SHP77 (cell line): ENCODE measurements at places on chromosomes 3 and 15.
A peak's percentile ranks its signal among the peaks of the same experiment; 100 is the strongest.

GRCh38 chr3:55624238-55624637 is 137.1 kb upstream of the WNT5A start:
- DNase-seq = no peak

DNA sequence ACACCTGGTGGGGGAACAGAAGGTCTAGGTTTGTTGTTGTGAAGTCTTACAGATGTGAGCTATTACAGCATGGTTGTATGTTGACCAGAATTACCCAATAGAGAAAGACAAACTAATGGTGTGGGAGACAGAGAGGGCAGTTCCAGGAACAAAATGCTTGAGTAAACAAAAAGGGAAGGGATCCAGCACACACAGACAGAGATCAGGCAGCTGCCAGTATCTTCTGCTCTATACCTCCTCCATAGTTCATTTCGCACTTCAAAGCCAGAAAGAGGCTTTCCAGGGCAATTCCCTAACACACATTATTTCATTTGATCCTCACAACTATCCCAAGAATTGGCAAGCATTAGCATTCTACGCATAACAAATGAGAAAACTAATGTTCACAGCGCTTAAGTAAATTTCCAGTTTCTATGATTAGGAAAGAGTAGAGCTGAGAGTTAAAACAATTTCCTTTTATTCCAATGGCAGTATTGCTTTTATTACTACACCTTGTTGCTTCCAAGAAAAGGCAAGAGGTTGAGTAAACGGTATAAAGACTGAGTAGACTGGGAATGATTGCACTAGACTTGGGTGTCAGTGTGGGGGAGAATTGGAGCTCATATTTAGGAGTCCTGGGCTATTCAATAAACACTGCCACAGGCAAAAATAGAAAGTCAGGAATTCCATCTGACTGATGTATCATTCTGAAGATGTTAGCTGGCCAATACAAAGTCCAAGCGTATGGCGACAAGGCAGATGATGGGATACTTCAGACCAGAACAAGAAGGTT is 39.7 kb upstream of the ZNF280D start:
- peak; percentile 35 for DNase-seq

- DNase-seq = no peak
Measured at GRCh38 chr15:70538278-70538677, 225.1 kb downstream of the UACA start.

DNA sequence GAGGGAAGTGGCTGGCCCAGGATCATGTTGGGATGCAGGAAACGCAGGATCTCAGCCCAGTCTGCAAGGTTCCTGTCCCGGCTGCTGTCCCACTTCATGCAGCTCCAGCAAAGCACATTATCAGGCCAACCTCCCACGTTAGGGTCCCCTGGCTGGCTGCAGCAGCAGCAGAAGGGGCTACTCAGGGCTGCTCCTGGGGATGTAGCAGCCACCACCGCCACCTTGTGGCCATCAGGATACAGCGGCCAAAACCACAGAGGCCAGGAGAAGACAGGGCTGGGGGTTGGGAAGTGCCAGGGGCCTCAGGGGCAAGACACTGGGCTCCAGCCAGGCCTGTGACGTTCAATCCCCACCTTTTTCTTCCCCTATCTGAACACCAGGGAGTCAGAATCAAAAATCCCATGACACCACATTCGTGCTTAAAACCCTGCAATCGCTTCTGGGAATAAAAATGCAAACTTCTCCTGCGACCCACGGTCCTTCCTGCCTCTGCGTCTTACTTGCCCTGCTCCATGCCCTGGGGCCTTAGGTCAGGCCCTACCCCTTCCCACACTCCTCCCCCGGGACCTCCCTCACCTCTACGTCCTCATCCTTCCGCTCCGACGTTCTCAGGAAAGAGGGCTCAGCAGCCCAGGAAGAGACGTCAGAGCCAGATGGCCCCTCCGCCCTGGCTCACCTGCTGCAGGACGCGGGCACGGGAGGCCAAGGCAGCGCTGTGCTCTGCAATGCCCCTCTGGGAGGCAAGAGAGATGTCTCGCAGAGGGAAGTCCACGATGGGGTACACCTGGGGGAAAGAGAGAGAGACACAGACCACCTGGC is 21.5 kb downstream of the SSUH2 start:
- DNase-seq = peak; percentile 76

DNA sequence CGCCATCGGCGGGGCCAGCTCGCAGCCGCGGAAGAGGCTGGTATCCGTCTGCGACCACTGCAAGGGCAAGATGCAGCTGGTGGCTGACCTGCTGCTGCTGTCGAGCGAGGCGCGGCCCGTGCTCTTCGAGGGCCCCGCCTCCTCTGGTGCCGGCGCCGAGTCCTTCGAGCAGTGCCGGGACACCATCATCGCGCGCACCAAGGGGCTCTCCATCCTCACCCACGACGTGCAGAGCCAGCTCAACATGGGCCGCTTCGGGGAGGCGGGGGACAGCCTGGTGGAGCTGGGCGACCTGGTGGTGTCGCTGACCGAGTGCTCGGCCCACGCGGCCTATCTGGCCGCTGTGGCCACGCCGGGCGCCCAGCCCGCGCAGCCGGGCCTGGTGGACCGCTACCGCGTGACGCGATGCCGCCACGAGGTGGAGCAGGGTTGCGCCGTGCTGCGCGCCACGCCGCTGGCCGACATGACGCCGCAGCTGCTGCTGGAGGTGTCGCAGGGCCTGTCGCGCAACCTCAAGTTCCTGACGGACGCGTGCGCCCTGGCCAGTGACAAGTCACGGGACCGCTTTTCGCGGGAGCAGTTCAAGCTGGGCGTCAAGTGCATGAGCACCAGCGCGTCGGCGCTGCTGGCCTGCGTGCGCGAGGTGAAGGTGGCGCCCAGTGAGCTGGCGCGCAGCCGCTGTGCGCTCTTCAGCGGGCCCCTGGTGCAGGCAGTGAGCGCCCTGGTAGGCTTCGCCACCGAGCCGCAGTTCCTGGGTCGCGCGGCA is 1.8 kb downstream of the TLNRD1 start:
- DNase-seq = no peak

DNA sequence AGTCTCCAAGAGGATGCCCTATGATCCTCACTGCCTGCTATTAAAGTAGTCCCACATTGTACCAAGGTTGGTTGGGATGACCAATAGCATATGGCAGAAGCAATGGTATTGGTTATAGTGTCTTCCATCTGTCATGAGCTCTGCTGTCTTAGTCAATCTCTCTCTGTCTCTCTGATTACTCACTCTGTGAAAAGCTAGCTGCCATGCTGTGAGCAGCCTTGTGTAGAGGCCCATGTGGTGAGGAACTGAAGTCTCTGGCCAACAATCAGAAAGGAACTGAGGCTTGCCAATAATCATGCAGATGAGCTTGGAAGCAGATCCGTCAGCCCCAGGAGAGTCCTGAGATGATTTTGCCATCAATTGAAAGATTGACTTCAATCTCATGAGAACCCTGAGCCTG is 60.3 kb upstream of the CFAP161 start:
- DNase-seq = no peak

DNA sequence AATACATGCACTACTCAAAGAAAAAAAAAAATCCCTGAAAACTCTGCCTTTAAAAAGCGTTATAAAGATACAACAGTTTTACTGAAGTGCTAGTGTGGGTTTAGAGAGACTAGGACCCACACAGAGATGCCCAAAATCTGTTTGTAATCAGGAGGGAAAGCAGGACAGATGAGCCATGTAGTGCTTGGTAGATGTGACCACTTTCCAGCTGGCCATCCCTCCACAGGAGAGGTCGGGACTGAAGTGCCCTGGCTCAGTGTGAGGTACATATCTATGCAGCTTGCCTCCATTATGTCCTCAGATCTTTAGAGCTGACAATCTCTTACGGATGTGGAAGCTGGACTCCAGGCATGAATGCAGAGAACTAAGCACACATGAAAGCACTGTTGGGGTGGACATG is 57.5 kb upstream of the NANOGP8 start:
- DNase-seq = no peak

DNA sequence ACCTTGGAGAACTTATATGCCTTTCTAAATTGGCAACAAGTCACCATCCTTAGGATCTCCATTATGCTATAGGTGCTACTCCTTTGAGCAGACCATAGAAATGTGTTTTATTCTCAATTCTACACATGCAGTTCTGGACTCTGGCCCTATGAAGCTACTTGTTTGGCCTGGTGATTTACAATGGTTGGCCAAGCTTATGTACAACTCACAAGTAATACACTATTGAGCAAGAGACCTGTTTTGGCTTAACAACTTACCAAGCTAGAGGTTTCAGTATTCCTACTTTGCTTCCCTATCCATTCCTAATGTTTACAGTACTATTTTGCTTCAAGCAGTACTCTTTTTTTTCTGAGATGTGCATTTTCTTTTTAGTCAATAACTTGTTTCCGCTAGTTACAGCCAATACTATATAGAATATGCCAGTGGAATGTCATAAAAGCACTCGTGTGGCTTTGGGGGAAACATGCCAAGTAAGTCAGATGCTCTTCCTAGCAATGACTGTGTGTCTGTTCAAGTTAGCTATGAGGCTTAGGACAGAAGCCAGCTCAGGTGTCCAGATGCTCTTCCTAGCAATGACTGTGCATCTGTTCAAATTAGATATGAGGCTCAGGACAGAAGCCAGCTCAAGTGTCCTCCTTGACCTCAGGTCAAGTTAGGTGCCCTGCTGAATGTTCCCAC is 174.9 kb upstream of the SEMA6D start:
- no peak for DNase-seq

- DNase-seq = no peak
Measured at GRCh38 chr15:47890397-47891150, 173.3 kb downstream of the SEMA6D start.

DNA sequence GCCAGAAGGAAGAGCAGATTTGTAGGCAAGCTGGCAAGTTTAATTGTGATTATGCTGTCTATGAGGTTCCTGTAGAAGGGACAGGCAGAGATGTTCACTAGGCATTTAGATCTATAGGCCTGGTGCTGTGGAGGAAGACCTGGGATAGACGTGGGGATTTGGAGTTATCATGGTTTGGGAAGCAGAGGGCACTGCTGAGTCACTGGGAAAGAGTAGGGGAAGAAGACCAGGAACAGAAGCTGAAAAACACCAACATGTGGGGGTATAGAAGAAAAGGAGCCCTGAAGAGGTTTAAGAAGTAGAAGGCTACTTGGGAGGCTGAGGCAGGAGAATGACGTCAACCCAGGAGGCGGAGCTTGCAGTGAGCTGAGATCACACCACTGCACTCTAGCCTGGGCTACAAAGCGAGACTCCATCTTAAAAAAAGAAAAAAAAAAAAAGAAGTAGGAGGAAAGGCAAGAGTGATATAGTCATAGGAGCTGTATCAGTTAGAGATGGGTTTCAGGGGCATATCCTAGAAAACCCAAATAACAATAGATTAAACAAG is 19.3 kb downstream of the GRK7 start:
- DNase-seq = no peak

GRCh38 chr3:13452490-13453335 is 27.4 kb upstream of the HDAC11 start:
- DNase-seq = peak; percentile 53

GRCh38 chr3:77536038-77536775 is 496.3 kb downstream of the ROBO2 start:
- DNase-seq = no peak

- no peak for DNase-seq
Measured at GRCh38 chr15:51114437-51115119, 19.9 kb upstream of the TNFAIP8L3 start.

DNA sequence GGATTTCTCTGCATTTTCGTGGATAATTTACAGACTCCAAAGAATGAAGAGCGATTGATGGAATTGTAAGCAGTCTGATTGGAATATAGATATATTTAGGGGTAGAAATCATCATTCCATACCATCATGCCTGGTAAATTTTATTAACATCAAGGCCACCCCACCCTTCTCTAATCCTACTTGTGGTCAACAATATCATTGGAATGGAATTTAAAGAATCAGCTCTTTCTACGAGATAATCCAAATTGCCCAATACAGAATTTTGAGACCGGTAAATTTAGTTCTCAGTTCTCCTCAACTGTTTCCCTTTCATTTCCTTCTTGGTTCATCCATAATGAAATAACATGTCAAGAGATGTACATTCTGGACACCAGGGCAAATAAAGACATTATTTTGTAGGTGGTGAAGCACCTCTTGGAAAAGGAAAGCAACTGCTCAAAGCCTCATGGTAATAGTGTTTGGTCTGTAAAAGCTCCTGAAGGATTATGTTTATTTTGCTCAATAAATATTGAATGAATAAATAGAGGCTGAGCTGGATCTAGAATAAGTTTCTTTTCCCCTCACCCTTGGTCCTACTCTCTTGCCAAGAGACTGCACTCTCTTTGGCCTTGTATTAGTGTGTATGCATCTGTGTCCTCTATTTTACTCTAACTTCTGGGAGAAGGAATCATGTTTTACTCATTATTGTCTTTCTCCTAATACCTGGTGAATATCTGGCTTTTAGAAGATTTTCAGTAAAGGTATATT is 133.7 kb upstream of the BCL6 start:
- DNase-seq = no peak

DNA sequence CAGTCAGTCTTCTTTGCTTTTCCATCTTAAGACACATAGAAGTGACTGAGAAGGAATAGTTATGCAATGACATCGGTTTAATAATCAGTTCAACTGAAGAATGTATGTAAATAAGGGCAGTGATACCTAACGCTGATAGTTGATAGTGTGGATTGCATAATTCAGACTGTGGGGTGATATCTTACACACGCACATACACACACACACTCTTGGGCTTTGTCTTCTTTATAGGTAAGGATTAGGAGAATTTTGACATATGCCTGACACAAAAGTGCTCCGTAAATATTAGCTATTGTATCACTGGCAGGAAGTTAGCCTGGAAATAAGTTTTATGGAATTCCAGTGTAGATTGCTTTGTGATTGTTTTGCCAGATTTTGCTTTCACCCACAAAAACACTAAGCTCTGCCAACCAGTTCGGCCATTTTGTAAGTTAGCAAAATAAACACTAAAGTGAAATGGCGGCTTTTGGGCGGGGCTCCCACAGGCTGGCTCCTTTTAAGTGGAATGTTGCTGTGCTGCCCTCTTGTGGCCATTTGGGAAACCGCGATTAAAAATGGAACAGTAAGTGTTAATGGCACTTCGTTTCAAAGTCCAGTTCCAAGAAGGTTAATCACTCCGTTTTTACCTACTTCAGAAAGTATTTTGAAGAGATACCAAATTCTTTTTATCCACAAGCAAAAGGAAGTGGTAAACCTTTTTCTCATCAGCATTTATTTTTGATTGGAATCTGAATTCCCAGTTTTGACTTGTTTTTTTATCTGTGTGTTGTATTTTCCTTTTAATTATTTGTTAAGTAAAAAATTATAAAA is 17.7 kb downstream of the CHD2 start:
- DNase-seq = peak; percentile 92
